Ovary (tissue), 10 donors: ENCODE measurements at places on chromosomes 3 and 15. TPM values are rescaled to one million over a fixed set of nuclear protein-coding genes. Genes with fewer than 3 reads are reported as not detected.

The GOLGA8T gene
- polyA plus RNA-seq = not detected

The AHSG gene
- not detected for polyA plus RNA-seq

The LCTL gene
- polyA plus RNA-seq = not detected

- no peak for DNase-seq
These were observed 473.3 kb upstream of the NR2F2 start for GRCh38 chr15:95857124-95857757.

GRCh38 chr3:159586571-159587202 lies 401.9 kb upstream of the IL12A start:
- no peak for DNase-seq

DNA sequence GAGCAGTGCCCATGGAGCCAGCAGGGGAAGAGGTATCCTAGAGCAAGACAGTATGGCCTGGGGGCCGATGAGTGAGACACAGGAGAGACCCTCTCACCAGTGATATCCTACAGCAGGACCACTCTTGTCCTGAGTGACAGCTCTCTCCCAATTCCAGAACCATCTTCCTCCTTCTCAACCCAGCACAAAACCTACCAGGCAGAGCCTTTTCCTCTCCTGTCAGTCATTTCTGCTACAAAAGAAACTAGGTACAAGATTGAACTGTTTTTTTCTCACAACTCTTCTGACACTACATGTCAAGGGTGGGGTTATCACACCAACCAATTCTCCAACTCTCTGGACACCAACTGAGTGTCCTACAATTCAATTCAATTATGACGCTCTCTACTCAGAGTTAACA lies 506.6 kb downstream of the EPHB1 start:
- DNase-seq = no peak

DNA sequence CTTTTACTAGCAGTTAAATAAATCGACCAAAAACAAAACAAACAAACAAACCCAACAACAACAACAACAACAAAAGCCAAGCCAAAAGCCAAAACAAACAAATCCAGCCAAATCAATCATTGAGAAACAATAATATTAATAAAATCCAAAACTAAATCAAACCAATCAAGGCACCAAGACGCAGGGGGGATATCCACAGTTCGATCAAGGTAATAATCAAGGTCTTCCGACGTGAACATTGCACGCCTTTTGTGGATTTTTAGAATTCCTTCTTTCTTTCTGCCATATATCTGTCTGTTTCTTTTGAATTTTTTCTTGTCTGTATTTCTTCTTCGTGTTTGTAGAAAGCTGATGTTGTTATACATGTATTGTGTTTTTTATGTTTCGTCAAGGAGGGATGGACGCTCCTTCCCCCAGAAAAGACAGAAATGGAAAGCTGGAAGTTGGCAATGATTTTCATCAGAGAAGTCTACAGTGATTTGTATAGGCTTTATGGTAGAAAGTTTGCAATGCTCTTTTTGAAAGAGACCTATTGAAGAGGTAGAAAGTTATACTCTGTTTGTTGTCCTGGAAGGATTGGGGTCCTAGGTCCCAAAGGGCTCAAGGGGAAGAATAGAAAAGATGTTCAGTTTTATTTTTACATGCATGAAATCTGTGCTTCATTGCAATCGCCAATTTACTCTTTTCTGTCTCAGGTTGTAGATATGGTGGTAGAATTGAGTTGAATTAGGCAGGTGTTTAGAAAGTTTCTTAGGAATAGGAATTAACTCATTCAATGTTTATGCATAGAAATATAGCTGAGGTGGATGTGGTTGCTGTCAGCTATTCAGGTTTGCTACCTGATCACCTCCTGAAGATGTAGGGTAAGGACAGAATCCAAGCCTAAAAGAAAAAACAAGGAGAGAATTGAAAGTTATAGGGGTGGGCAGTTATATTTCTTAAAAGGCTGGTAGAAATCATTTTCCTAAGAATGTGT lies 1.2 kb downstream of the ARPP21 start:
- DNase-seq = no peak

GRCh38 chr15:42499858-42500609 lies 4.6 kb downstream of the SNAP23 start:
- peak; percentile 49 for DNase-seq

- no peak for DNase-seq
These were observed 53.1 kb downstream of the SLC4A7 start for GRCh38 chr3:27431116-27431515.

- no peak for DNase-seq
These were observed 16.4 kb downstream of the CCDC12 start for GRCh38 chr3:46960081-46960701.

DNA sequence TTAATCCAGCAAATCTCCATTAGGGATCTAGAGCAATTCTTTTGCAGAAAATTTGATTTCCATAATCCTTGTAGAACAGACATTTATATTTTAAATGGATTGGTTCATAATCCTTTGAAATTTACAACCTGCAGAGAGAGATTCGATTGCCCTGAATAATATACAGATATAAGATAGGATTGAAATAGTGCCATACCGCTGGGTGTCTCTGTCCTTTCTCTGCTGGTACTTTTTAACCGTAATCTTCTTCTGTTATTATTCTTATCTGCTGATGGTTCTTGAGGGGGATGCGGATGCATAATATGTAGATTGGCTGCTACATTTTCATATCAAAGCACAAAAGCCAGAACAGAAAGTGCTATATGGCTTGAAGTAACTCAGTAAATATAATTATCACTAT lies 182.2 kb downstream of the CFAP20DC start:
- DNase-seq = no peak

- DNase-seq = no peak
These were observed 53.4 kb downstream of the OXSM start for GRCh38 chr3:25843332-25843731.

DNA sequence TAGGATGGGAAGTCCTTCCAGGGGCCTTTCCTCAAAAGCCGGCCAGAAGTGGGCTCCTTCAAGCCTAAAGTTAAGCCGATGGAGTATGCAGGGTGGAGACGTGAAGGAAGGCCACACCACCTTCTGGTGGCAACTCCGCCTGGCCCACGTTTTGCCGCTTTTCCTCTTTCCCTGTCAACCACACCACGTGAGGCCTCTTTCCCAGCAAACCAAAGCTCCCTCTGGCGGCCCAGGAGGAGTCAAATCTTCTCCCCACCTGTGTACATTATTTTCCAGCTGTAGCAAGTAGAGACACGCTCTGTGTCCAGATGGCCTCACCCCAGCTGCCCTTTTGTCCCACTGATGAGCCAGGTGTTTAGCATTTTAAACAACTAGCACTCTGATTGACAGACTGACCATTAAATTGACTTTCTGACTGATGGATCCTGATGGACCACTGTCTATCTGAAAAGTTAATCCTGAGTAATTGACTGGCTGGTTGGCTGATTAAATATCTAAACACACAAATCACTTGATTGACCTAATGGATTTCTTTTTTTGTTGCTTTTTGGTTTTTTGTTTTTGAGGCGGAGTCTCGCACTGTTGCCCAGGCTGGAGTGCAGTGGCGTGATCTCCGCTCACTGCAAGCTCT lies 59.6 kb upstream of the ZBTB38 start:
- DNase-seq = peak; percentile 47

DNA sequence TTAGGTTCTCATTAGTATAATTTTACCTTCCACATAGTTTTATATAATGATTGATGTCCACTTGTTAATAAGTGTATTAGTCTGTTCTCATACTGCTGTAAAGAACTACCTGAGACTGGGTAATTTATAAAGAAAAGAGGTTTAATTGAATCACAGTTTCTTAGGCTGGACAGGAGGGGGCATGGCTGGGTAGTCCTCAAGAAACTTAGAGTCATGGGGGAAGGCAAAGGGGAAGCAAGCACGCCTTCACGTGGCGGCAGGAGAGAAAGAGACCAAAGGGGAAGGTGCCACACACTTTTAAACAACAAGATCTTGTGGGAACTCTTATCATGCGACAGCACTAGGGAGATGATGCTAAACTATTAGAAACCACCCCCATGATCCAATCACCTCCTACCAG lies 19.2 kb downstream of the DZIP3 start:
- no peak for DNase-seq

- DNase-seq = no peak
These were observed 180.4 kb upstream of the CTNNB1 start for GRCh38 chr3:41018855-41019254.

DNA sequence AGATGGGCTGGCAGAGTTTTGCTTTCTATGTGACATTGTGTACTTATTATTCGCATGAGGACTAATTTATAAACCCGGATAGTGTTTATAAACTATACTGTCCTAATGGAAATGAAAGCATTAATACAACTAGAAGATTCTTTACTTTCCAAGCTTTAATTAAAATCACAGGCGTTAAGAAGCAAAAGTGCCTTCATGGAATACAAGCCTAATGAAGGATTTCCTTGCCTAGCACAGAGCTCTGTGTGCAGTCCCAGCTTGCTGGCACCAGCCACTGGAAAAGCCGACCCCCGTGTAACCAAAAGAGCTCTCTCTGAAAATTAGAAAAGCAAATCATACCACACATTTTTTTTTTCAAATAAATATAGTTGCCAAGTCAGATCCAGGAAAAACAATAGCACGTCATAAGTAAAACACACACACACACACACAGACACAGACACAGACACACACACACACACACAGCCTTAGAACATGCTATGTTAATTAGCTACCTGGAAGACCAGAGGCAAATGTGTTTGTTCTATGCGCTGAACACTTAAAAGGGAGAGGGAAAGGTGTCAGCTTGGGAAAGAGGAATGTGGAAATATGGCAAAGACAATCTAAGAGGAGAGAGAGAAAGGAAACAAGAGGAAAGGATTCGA lies 1084.2 kb downstream of the TUSC7 start:
- DNase-seq = no peak
